ENCODE measurements at places on chromosomes 11 and 22.

DNA sequence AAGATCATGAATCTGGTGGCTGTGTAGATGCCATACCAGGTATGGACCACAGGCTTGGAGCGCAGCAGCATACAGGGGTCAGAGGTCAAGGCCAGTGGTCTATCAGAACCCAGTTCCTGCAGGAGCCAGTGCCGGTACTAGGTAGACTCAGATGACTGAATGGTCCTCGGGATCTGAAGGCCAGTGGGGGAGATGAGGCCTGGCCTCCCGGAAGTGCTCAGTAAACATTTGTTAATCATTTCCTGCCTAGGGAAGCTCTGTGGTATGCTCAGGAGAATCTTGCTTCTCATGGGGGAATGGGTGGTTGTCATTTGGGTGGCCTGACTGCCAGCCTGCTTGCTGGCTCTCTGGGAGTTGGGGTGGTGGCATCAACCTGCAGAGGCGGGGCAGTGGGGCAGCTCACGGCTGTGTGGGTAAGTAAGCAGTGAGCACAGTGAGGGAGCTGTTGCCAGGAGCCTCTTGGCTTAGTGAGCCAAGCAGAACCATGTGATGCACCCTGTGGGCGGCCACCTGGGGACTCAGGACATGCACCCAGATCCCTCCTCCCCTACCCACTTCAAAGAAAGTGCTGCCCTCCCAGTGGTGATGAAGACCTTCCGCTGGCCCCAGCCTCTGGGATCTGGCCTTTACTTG lies 33.0 kb downstream of the PTPRJ start:
- DNase-seq: peak; percentile 96

DNA sequence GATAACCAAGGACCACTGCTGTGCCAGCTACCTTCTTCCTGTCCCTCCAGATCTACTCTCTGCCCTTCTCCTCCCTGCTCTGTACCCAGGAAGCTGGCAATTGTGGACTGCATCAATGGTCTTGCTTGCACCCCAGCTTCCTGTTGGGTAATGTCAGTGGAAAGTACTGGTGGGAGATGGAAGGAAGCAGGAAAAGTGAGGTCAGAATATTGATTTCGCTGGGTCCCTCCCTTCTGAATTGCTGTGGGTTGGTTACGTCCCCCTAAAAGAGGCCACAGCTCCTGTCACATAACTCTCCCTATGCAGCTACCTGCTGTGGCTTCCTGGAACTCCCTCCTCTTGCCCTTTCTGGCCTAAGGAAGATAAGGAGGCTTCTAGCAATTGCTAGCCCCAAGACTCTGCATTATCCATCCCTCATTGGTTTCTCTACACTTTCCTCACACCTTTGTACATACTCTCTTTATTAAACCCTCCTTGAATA lies 81.2 kb downstream of the RASSF10 start:
- DNase-seq: no peak

- DNase-seq: no peak
Observed at GRCh38 chr22:21104126-21104691, 58.5 kb downstream of the LRRC74B start.

GRCh38 chr11:118443590-118444218 lies 7.4 kb downstream of the KMT2A start:
- no peak for DNase-seq

- no peak for DNase-seq
Observed at GRCh38 chr11:118081241-118081958, 4.5 kb downstream of the TMPRSS4 start.

- DNase-seq: no peak
Observed at GRCh38 chr11:134288486-134288885, 12.3 kb downstream of the GLB1L3 start.

- no peak for DNase-seq
Observed at GRCh38 chr11:19959648-19960059, 200.6 kb downstream of the DBX1 start.

- DNase-seq: no peak
Observed at GRCh38 chr11:73757598-73757997, 3.3 kb downstream of the RAB6A start.

- DNase-seq: no peak
Observed at GRCh38 chr22:43967069-43967468, 11.8 kb downstream of the SAMM50 start.

DNA sequence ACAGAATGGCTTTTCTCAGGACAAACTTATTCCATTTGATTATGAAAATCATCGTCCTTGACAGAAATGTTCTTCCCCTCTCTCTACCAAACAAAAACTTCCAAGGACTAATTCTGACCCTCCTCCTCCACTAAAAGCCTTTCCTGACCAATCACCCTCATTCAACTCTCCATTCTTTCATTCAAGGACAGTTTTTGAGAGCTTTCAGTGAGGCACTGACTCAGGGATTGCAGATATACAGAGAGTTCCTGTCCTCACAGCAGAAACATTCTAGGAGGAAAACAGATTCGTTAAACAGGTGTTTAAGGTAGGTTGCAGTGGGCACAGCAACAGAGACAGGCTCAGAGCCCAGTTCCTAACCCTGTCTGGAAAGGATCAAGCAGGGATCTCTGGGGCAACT lies 41.5 kb downstream of the OR4D9 start:
- no peak for DNase-seq

GRCh38 chr11:113781682-113782081 lies 2.1 kb downstream of the CLDN25 start:
- DNase-seq: no peak

- peak; percentile 36 for DNase-seq
Observed at GRCh38 chr11:32333320-32333991, 101.9 kb downstream of the WT1 start.

DNA sequence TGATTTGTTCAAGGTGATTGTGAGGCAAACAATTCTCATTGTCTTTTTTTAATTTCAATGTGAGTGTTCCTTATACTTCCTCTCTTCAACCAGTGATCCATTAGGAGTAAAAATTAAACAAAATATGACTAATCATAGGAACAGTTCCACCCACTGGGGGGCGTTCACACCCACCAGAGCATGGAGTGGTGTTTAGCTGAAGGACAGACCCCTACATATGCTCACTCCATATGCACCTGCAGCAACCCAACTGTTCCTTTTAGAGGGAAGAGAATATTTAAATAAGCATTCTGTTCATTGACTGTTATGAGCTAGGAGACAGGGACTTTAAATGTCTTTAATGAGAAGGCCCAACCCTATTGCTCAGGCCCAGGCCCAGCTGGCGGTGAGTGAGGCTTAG lies 78.7 kb upstream of the DRD2 start:
- DNase-seq: no peak

DNA sequence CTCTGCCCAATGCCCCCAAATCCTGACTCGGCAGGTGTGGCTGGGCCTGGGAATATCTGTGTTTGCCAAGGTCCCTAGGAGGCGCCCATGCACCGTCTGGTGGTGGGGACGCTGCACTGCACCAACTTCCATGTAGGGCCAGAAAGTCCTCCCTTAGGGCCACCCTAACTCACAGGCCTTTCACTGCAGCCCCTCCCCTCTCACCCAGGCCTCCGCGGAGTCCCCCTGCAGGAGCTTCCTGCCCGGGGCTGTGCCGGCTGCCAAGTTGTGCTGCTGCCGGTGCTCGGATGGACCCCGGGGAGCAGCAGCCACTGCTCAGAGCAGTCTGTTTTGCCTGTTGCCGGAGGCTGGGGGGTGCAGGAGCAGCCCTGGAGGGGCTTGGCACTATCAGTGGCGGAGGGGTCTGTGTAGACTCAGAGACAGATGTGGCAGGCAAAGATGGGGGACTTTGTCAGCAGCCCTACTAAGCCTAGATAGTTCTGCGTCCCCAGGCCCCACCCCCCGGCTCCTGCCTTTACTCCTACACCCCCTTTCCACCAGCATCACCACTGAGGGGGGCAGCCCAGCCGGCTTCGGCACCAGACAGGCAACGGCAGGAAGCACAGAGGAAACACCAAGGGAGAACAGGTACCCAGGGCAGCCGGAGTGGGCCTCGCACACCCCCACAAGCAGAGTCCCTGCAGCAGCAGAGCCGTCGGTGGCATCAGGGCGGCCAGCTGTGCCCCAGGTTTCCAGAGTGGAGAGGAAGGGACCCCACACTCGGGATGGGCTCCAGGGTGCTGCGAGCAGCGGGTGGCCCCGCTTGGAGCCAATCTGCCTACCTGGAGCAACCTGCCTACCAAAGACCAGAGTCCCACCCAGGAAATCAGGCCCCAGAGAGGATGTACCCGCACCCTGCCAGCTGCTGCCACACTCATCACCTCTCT lies 124.3 kb downstream of the TRIM29 start:
- DNase-seq: peak; percentile 37

DNA sequence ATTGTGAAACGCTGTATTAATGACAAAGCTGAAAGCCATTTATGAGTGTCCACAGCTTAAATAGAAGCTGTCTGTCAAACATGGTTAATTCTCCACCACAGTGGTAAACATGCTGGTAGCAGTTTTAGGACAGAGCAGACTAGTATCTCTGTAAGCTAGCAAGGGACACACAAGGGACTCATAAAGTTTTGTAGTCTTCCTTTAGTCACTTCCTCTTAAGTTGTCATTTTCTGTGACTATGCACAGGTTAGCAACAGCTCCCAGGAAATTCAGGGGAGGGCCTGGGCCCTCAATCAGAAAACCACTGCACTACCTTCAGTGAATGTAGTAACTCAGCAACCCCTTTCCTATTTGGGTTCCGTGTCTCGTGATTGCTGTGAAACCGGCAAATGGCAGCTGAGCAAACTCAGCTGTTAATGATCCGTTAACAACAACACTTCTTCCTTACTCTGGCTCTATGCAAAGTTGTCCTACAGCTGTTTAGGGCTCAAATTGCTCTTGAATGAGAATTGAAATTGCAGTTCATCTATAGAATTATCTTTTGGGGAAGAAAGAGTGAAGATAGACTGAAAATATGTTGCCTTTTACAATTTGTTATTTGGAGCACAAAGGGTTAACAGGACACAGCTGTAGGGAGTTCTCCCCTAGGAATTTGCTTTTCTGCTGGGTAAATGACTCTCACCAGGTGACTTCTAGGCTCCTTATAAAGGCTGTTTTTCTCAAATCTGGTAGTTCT lies at the start of gene MMP26:
MMP26 (plus strand) TSS at position 731 of the 736 bp plus-strand sequence.
- peak; percentile 59 for DNase-seq

DNA sequence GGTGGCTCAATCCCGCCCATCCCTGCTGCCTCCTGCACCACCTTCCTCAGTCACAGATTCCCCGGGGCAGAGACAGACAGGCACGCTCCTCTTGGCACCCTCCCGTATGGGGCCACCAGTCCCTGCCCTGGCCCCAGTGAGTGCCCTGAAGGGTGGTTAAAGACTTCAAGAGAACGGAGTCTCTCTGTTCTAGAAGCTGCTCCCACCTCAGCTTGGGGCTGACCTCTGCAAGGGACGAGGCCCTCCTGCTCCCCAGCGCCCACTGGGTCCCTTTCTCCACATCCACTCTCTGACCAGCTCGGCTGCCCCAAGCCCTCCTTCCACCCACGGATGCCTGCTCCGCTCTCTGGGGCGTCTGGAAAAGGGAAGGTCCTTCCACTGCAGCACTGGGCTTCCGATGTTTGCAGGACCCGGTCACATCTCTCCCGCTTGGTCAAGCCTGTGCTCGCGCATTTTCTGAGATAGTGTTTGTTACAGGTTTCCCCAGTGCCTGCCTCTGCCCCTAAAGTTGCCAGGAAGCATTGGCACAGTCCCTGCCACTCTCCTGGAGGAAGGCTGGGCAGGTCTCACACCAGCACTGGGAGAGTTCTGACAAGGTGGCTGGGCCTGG lies 1487.9 kb downstream of the TBC1D22A start:
- DNase-seq: no peak

GRCh38 chr22:33757041-33757801 lies 163.1 kb downstream of the LARGE1 start:
- no peak for DNase-seq

GRCh38 chr22:35915477-35916013 lies 113.1 kb downstream of the RBFOX2 start:
- peak; percentile 62 for DNase-seq

DNA sequence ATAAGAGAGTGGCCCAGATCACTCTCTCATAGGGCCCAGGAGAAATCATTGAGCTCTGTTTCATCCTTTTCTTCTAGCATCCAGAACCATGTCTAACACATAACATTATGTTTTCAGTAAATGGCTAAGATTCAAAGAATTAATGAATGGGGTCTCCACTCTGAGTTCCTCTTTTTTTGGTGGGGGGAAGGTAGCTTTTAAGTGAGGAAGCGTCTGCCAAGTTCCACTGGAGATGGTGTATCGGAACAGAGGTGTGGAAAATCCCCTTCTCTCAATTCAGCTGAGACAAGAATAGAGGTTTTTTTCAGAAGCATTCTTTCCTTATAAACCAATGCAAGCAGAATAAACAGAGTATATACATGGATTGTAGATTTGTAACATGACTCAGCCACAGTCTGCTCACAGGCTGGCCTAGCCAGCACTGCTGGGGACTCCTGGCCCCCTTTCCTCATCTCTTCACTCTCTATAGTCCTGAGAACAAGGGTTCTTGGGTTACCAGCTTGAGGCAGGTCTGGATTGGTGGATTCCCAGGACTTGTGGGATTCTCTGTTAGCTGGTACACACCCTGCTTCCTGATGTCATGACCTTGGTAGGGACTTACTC lies 97.2 kb downstream of the TRAF6 start:
- no peak for DNase-seq

GRCh38 chr11:134638796-134639430 lies 226.9 kb upstream of the B3GAT1 start:
- DNase-seq: no peak

- DNase-seq: peak; percentile 81
Observed at GRCh38 chr22:19962246-19962908, 20.8 kb upstream of the TXNRD2 start.

DNA sequence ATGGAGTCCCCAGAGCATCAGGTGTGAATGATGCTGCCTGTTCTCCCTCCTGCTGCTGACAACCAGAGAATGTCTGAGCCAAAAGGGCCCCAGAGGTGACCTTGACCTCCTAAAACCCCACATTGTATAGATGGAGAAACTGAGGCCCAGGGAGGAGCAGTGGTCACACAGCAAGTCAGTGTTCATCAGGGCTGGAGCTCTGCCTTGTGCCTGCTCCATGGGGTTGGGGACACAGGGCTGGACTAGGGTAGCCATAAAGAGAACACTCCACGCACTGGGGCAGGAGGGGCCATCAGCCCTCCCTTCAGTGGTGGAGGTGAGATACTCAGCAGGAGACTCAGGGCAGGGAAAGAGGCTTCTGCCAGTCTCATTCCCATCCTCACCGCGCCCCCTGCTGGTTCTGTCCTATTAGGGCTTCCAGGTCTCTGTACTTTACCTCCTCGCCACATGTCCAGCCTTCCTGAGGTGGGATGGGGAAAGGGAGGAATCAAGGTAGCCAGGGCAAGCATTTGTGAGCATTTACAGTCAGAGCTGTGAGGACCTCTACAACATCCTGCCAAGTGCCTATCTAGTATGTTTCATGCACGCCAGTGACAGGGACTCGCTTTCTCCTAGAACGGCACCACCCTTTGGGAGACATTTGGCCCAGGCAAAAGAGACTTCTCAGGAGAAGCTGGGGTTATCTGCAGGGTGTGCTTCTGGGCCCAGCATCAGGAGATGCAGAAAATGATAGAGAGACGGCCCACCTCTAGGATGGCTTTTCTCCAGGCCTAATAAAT lies 43.2 kb downstream of the NEU3 start:
- peak; percentile 82 for DNase-seq

DNA sequence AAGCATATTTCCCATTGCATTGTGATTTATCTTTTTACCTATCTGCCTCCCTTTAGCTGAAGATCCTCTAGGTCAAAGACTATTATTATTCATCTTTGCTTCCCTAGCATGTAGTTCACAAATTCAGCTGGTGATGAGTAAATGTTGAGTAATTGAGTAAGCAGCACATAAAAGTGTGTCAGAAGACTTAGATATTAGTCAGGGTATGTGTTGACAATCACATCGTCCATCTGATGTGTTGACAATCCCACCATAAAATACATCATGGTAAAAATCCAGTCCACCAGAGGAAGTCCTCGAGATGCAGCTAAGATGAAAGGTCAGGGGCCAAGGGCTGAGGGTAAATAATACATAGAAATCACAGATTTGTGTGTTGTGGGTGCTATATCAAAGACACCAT lies 22.9 kb upstream of the ABTB2 start:
- peak; percentile 86 for DNase-seq

- DNase-seq: no peak
Observed at GRCh38 chr11:45365961-45366618, 79.9 kb upstream of the SYT13 start.
